Stimulated activated CD4-positive, alpha-beta T cell treated with anti-CD3 and anti-CD28 coated beads, Interleukin-15, amount 100 ng/mL, for 1 hour (primary cell): ENCODE measurements at places on chromosomes 2 and 18.

DNA sequence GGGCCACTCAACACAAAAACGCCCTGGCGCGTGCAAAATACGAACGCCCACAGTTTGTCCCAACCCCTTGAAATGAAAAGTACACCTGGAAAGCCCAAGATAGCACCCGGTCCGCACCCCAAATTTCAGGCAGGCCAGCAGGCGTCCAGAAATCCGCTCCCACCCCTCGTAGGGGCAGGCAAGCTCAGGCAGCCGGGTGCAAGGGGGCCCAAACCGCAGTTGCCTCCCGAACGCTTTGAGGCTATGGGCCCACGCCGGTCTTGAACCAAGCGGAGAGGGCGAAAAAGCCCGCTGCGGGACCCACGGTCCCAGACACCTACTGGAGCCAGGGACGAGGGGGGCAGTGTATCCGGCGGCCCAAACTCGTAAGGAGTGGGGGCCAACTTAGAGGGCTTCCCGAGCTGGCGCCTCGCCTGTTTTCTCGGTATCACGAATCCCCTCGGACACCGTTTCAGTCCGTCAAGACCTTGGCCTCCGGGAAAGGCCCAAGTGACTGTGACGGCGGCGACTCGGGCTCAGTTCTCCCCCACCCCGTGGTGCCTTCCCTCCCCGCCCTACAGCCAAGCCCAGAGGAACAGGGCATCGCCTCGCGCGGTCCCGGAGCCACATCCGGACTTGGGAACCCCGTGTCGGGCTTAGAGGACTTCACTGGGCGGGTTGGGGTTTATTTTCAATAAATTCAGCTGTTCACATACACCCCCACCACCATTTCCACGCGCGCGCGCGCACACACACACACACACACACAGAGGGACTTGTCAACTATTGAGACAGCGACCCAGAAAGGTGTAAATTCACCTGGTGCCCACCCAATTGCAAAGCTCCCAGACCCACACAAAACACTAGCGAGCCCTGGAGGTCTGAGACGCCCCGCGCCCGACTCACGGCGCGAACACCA is 6.2 kb upstream of the SATB2 start:
- no peak for DNase-seq

- no peak for DNase-seq
These were observed 83.1 kb downstream of the MBD5 start for GRCh38 chr2:148103946-148104345.

DNA sequence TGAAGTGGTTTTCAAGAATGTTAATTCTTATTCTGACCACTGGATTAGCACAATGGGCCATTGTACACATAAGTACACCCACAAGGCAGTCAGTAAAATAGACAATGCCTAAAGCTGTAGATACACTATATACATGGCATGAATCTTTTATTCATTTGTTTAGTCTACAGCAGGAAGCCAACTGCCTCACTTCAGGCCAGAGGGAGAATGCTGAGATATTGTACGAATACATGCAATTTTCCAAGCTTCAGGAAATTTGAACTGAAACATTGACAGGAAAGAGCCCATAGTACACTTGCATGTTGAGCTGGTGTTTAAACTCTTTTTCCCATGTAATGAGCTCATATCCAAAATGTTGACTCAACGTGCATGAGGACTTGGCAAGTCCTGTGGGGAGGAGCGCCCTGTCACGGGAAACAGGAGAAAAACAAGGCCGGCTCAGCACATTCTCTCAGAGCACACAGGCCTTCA is 111.6 kb upstream of the CYP1B1 start:
- no peak for DNase-seq

GRCh38 chr2:145723872-145724271 is 1204.0 kb upstream of the ZEB2 start:
- no peak for DNase-seq

- no peak for DNase-seq
These were observed 57.4 kb downstream of the KCNG3 start for GRCh38 chr2:42436370-42436769.

- no peak for DNase-seq
These were observed 17.0 kb downstream of the STAT1 start for GRCh38 chr2:190996947-190997346.

DNA sequence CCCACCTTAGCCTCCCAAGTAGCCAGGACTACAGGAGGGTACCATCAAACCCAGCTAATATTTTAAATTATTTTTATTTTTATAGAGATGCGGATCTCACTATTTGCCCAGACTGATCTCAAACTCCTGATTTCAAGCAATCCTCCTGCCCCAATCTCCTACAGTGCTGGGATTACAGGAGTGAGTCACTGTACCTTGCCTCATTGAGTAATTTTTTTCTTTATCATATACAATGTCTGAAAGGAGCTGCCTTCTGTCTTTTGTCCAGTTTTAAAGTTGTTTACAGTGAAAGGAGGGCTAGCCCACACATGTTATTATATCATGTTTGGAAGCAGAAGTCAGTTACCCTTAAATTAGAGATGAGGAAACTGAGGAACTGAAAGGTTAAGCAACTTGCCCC is 32.5 kb downstream of the PRKRA start:
- no peak for DNase-seq

DNA sequence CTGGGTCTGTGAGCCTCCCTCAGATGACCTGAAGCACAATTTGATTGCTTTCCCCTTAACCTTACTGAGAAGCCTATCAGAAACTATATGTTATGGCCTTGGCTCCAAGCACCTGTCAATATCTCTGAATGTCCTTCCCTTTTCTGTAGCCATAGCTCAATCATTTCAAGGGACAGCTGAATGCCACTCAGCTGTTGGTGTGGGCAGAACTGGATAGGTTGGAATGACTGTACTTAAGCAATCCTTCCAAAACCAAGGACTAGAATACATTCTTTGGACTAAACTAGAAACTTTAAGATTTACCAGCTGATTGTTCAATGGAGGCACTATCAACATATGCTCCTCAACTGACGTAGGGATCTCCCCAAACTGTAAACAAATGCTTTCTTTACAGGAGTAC is 159.4 kb downstream of the THADA start:
- no peak for DNase-seq

- no peak for DNase-seq
These were observed 1087.9 kb downstream of the CBLN2 start for GRCh38 chr18:71456206-71456605.

- DNase-seq: no peak
These were observed 237.0 kb downstream of the ZNF804A start for GRCh38 chr2:184835398-184835715.

- DNase-seq: no peak
These were observed 66.9 kb downstream of the OXER1 start for GRCh38 chr2:42696987-42697386.

GRCh38 chr2:108133457-108133856 is 106.3 kb upstream of the SULT1C3 start:
- no peak for DNase-seq

DNA sequence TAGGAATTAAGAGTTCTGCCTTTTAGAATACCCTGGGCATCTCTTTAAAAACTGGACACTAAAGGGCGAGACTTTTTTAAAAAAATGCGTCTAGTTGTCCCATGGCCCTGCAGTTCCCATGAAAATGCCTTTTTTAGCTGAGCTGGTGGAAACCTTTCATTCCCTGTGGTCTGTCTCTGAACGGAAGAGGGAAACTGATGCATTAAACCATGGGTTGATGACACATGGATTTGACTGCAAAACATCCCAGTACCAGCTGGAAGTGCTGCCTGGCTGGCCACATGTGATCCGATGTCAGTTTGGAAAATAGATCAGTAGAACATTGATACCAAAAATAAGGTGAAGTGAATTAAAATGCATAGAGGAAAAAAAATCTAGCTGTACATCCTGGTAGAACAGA is 129.2 kb downstream of the MYO1B start:
- no peak for DNase-seq

DNA sequence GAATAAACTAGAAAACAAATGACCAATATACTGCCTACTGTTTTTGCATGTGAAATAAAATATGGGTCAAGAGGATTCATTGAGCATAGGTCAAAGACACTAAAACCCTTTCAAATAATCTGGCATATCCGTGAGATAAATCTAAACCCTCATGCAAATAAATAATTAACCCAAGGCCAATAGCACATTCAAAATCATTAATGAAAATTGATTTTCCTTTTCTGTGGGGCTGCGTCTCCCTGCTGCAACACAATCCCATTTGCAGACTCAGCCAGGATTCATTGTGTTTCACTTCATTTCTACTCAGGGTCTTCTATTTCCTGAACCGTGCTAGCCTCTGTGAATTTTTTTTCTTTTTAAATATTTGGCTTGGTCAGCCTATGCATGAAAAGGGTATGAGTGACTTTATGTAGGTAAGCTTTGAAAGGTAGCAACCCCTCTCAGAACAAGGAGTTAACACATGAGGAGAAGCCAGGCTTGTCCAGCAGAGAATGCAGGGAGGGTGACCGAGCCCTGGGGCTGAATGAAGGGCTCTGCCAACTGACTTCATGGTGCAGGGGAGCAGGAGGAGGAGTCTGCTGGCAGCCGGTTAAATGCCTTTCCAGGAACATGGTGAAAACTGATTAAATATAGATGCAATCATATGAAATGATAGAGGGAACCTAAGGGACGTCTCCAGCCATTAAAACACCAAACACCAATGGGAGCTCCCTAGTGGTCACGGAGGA is 10.3 kb upstream of the CTAGE1 start:
- no peak for DNase-seq

- DNase-seq: no peak
These were observed 53.6 kb downstream of the TANC1 start for GRCh38 chr2:159022019-159022418.

DNA sequence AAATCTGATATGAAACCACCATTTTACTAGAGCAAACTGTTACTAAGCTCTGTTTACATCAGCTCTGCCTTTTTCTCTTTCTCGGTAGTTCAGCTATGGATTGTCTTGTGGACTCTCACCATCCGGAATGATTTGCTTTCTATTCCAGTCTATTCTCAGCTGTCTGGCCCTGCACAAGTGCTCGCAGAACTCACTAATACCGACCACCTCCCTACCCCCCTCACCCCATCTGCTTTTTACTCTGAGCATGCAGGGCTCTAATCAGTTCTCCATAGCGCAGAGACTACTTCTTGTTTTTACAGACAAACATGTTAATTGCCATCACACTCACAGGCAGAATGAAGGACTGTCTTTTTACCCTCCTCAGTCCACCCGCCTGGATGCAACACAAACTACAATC is 180.7 kb upstream of the POU3F3 start:
- DNase-seq: no peak

- DNase-seq: no peak
These were observed 67.1 kb downstream of the CPS1 start for GRCh38 chr2:210623506-210623905.

- DNase-seq: no peak
These were observed 471.4 kb upstream of the REG3G start for GRCh38 chr2:78553866-78554647.

DNA sequence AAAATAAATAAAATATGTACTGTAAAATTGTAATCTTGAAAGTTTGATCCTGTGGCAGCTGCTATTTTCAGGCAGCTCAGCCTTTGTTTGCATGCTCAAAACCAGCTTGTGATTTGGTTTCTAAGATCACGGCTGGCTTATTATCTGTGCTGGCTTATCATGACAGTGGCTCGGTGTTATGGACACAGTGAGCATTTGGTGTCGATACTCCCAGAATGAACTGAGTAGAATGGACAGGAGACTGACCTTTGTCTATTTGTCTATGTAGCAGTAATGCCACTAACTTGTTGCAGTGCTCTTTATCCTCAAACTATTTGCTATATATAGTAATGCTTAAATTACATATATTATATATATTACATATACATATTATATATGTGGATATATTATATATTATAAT is 58.8 kb downstream of the NEDD4L start:
- no peak for DNase-seq

DNA sequence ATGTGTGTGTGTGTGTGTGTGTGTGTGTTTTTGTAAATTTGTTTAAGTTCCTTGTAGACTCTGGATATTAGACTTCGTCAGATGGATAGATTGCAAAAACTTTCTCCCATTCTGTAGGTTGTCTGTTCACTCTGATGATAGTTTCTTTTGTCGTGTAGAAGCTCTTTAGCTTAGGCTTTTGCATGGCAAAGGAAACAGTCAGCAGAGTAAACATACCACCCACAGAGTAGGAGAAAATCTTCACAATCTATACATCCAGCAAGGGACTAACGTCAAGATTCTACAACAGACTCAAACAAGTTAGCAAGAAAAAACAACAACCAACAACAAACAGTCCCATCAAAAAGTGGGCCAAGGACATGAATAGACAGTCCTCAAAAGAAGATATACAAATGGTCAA is 336.7 kb upstream of the ATP5MC3 start:
- no peak for DNase-seq

- no peak for DNase-seq
These were observed 379.0 kb upstream of the TCF4 start for GRCh38 chr18:55967019-55967418.

- DNase-seq: no peak
These were observed 164.8 kb downstream of the RIT2 start for GRCh38 chr18:42950732-42951131.

DNA sequence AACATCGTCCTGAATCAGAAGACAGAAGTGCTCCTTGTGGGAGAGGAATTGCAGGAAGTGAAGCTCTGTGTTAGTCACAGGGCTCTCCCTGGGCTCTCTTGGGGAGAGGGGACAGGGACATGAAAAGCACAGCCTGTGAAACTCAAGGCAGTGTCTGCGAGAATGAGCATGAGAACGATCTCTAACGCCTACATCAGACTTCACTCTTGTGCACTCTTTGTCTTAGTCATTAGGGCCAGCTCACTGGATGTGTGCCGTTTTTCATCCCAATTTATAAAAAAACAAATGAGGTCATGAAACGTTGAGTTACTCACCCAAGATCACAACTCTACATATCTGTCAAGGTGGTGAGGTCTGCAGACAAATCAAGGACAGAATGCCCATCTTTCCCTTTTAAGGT is 27.0 kb upstream of the TWIST2 start:
- no peak for DNase-seq

- no peak for DNase-seq
These were observed 112.7 kb upstream of the SERPINE2 start for GRCh38 chr2:224151680-224152310.

DNA sequence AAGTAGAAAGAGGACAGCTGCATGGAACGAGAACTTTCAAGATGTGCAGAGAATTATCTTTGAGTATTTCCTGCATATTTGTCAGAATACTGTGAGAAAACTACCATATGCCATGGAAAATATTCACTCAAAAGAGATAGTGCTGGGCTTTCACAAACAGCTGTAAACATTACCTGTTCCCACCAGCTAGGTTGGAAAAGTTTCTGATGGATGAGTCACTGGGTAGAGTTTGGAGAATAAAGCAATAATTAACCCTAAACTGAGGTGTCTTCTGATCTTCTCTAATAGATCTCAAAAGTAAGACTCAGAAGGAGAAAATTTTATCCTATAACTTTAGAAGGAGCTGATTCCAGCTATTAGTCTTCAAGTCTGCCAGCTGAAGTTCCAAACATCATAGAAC is 3.9 kb upstream of the FSIP2 start:
- no peak for DNase-seq

- DNase-seq: no peak
These were observed 25.8 kb upstream of the TMEM182 start for GRCh38 chr2:102736110-102736409.

DNA sequence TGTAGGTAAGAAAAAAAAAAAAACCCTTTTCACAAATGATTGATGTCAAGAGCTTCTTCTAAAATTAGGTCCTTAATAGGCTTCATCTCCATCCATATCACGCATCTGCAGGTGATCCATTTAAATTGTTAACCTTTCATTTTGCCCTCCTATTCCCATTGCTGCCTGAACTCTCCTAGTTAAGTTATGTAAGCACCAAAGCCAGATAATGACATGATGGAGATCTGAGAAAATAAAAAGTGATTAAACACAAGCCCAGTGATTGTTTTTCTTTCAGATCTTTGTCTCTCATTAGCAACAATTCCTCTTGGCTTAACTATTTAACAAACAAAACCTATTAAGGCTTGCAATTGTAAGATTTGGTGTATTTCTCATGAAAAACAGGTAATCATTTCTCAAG is 20.0 kb downstream of the LANCL1 start:
- no peak for DNase-seq
